Activated CD4-positive, alpha-beta memory T cell treated with anti-CD3 and anti-CD28 coated beads for 36 hours (primary cell): ENCODE measurements at places on chromosomes 7 and 10. TPM values are rescaled to one million over a fixed set of nuclear protein-coding genes. Genes with fewer than 3 reads are reported as not detected.

Gene ADAM8
- 165 TPM for total RNA-seq

Gene TMEM254
- 12.3 TPM for total RNA-seq

DNA sequence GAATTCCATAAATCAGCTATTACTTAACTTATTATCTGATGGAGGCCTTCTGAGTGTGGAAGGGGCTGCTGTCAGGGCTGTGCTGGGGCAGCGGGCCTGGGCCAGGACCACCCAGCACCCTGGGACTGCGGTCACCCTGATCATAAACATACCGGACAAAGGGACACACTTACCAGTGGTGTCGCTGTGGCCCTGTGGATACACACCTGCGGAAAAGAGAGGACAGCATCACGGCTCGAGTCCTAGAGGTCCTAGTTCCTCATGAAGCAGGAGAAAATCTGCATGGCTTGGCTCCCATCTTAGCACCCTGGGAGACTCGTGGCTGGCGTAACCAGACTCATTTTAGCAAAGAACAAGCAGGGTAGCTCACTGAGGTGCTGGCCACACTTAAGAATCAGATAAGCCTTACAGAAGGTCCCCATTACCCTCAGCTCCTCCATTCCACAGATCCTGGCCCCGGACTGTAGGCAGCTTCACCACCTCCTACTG is 17.7 kb downstream of the IL15RA start:
- no peaks in the 10 kb centered on the region for H3K27me3 ChIP-seq
- H3K36me3 ChIP-seq, result peaks cover 31% of the 10 kb centered on the region
- no peak overlapping the region for H3K27ac ChIP-seq

- H3K4me1 ChIP-seq, result no peaks in the 10 kb centered on the region
- no peak overlapping the region for H3K27ac ChIP-seq
- H3K36me3 ChIP-seq, result no peaks in the 10 kb centered on the region
- peak; percentile 9 for DNase-seq
Measured at GRCh38 chr7:20219446-20220292, 2.5 kb upstream of the MACC1 start.

Gene ARHGAP19
- total RNA-seq, result 54.2 TPM

Gene HTRA1
- total RNA-seq, result not detected

DNA sequence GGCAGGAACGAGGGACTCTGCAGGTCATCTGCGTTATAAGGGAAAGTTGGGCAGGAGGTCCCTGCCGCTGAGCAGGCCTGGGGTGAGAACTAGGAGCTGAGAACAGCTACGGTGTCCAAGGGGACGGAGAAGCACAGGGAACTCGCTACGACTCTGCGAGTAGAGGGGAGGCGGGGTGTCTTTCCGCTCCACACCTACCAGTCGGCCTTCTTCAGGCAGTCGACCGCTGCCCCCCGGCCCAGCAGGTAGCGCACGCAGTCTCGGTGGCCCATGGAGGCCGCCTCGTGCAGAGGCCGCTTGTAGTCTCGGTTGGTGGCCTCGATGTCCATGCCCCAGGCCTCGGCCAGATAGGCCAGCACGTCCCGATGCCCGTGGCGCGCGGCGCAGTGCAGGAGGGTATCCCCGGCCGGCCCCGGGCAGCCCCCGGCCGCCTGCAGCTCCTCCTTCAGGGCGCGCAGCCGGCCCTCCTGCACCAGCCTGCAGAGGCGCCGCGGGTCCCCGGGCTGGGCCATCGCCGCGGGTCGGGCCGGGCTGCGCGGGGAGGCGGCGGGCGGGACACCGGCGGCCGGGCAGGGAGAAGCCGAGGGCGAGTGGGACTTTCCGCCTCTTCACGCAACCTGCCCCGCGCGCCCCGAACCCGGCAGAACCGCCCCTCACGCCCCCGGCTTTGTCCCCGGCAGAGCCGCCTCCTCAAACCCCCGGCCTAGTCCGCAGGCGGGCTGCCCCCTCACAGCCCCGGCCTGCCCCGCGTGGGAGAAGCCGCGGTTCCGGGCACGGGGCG is 660 bp downstream of the ANKRD16 start:
- H3K36me3 ChIP-seq, result peaks cover 24% of the 10 kb centered on the region
- peaks cover 43% of the 10 kb centered on the region for H3K4me1 ChIP-seq
- H3K27ac ChIP-seq, result peak overlapping the region; percentile 29
- no peaks in the 10 kb centered on the region for H3K27me3 ChIP-seq
- H3K4me3 ChIP-seq, result peak overlapping the region; percentile 83

GRCh38 chr10:121188005-121188404 is 336.8 kb downstream of the WDR11 start:
- H3K4me3 ChIP-seq, result no peak overlapping the region
- H3K36me3 ChIP-seq, result no peaks in the 10 kb centered on the region
- no peak overlapping the region for H3K27ac ChIP-seq
- no peaks in the 10 kb centered on the region for H3K4me1 ChIP-seq

- no peak overlapping the region for H3K27ac ChIP-seq
- no peak for DNase-seq
- no peak overlapping the region for H3K4me3 ChIP-seq
- peaks cover 49% of the 10 kb centered on the region for H3K27me3 ChIP-seq
- peaks cover 11% of the 10 kb centered on the region for H3K4me1 ChIP-seq
Measured at GRCh38 chr10:69800109-69800508, 1.6 kb upstream of the COL13A1 start.

DNA sequence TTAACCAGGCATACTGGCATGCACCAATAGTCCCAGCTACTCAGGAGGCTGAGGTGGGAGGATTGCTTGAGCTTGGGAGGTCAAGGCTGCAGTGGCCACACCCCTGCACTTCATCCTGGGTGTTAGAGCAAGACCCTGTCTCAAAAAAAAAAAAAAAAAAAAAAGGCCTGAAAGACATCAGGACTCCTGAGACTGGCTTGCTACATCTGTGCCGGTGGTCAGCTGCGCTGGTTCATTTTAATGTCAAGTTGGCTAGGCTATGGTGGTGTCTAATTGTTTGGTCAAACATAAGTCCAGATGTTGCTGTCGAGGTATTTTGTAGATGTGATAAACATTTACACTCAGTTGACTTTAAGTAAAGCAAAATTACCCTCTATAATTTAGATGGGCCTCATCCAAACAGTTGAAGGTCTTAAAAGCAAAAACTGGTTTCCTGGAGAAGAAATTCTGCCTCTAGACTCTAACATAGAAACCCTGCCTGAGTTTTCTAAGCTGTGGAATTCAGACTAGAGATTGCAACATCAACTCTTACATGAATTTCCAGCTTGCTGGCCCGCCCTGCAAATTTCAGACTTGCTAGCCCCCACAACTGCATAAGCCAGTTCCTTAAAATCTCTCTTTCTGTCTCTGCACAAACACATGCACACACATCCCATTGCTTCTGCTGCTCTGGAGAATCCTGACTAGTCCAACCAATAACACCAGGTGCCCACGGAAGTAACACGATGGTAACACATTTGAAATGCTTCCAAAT is 18.2 kb downstream of the MYOF start:
- DNase-seq, result no peak
- no peak overlapping the region for H3K4me3 ChIP-seq
- peaks cover 41% of the 10 kb centered on the region for H3K4me1 ChIP-seq
- H3K27me3 ChIP-seq, result no peaks in the 10 kb centered on the region

GRCh38 chr10:1404323-1405260 is 332.7 kb downstream of the ADARB2 start:
- no peak for DNase-seq
- H3K27ac ChIP-seq, result no peak overlapping the region
- H3K4me3 ChIP-seq, result no peak overlapping the region

- H3K4me1 ChIP-seq, result peaks cover 88% of the 10 kb centered on the region
- no peak for DNase-seq
- H3K27me3 ChIP-seq, result no peaks in the 10 kb centered on the region
- peaks cover 5% of the 10 kb centered on the region for H3K36me3 ChIP-seq
- H3K4me3 ChIP-seq, result no peak overlapping the region
Measured at GRCh38 chr10:124652701-124653100, 91.5 kb downstream of the FAM53B start.

- H3K4me3 ChIP-seq, result no peak overlapping the region
- no peaks in the 10 kb centered on the region for H3K36me3 ChIP-seq
- no peak overlapping the region for H3K27ac ChIP-seq
- H3K4me1 ChIP-seq, result no peaks in the 10 kb centered on the region
- DNase-seq, result no peak
Measured at GRCh38 chr10:132796846-132797245, 10.9 kb upstream of the NKX6-2 start.

DNA sequence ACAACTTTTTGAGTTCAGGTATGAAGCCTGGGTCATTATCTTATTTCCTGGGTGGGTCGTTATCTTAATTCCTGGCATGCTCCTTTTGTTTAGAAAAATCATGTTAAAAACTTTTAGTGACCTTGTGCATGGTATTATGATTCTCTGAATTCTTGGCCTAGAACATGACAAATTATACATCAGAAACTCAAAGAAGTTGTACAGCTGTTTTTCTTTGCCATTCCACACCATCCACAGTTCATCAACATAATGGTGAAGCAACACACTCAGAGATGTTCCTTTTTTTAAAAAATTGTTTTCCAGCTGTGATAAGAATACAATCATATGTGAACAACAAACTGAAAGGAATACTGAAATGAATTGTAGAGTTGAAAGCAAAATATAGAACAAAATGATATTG is 149.2 kb upstream of the SEMA3D start:
- no peaks in the 10 kb centered on the region for H3K27me3 ChIP-seq
- DNase-seq, result no peak
- no peak overlapping the region for H3K27ac ChIP-seq
- H3K4me3 ChIP-seq, result no peak overlapping the region
- H3K4me1 ChIP-seq, result no peaks in the 10 kb centered on the region

DNA sequence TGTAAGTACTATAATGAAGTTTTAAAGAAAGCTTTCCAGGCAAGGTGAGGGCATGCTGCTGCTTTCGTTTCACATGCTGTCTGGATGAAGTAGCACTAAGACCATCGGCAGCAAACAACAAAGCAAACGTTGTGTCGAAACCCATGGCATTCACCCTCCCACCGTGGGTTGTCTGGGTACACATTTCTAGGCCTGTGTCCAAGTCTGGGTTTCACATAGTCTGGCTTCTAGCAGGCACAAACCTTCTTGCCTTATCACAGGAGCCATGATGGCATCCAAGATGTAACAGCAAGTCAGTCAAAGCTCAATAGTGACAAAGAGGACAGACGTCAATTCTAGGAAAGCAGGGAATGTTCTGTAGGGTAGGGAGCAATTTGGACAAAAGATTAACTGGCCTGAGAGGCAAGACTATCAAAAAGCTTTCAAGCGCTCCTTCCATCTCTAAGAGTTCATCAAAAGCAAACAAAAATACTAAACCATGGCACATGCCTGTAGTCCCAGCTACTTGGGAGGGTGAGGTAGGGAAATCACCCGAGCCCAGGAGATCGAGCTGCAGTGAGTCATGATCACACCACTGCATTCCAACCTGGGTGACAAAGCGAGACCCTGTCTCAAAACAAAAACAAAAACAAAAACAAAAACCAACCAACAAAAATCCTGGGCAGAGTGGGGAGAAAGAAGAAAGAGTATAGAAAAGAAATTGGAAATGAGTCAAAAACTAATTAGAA is 42.7 kb downstream of the PAXIP1 start:
- DNase-seq, result no peak
- H3K4me1 ChIP-seq, result no peaks in the 10 kb centered on the region
- peaks cover 58% of the 10 kb centered on the region for H3K36me3 ChIP-seq

GRCh38 chr10:133474665-133475424 is 21.1 kb downstream of the SCART1 start:
- peaks cover 2% of the 10 kb centered on the region for H3K36me3 ChIP-seq
- H3K4me3 ChIP-seq, result no peak overlapping the region
- no peak for DNase-seq
- peak overlapping the region; percentile 74 for H3K27ac ChIP-seq
- peaks cover 28% of the 10 kb centered on the region for H3K4me1 ChIP-seq

GRCh38 chr7:124764051-124764846 is 1.3 kb downstream of the GPR37 start:
- H3K27me3 ChIP-seq, result peaks cover 47% of the 10 kb centered on the region
- H3K4me3 ChIP-seq, result peak overlapping the region; percentile 65
- no peaks in the 10 kb centered on the region for H3K36me3 ChIP-seq
- peaks cover 14% of the 10 kb centered on the region for H3K4me1 ChIP-seq
- DNase-seq, result no peak

Gene SMIM30
- 37.5 TPM for total RNA-seq

Gene MYO1G
- total RNA-seq, result 429 TPM

Gene PPP1R9A
- total RNA-seq, result not detected

DNA sequence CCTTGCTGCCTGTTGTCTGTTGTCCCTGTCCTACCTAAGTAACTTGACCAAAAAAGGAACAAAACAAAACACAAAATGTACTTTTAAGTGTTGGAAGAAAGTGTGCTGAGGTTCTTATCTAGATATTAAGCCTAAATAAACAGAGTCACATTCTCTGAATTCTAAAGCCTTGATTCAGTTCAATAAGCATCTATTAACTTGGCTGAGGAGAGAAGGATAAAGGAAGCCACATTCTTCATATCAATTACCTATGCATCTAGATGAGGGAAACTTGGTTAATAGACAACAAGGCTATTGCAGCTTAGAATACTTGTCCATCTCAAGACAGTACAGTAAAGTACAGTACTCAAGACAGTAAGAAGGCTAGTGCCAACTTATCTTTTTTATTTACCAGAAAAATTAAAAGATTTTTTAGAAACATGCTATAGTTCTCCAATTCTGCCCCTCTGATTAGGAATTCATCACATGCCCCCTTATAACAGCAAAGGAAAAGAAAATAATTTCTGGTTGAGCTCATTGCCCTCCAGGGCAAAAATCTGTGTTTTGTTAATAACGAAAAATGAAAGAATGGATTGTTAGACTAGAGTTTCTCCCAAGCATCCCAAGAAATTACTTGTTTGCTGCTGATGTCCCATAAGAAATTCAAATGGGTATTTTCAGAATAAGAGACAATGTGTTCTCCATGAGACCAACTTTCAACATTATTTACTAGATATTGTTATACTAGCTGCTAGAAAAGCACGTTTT is 546.5 kb upstream of the SEMA3D start:
- no peaks in the 10 kb centered on the region for H3K27me3 ChIP-seq
- no peak overlapping the region for H3K27ac ChIP-seq
- no peak overlapping the region for H3K4me3 ChIP-seq
- no peaks in the 10 kb centered on the region for H3K36me3 ChIP-seq
- no peaks in the 10 kb centered on the region for H3K4me1 ChIP-seq

DNA sequence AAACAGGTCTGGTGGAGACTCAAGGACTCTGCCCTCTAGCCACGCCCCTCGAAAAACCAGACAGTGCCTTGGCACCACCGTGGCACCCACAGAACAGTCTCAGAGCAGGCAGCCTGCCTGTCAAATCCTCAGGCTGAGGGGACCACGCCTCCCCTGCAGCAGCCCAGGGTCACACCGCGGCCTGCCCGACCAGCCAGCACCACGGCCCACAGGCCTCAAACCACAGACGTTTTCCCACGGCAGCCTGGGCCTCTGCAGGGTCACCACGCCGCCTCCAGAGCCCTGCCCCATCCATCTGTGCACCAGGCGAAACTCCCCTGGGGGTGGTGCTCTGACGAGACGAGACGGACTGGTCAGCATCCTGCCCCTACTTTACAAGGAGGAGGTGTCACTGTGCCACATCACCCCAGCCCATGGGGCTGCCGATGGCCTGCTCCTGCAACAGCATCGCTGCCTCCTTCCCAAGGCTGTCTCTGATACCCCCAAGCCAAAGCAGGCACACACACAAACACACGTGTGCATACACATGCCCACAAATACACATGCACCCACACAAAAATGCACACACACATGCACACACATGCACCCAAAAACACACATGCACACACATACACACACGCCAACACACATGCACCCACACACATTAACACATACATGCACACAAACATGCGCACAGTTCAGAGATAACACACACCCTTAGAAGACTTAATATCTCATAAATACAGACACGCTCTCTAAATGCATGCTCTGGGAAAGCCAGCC is 24.6 kb downstream of the PAPOLB start:
- H3K4me3 ChIP-seq, result no peak overlapping the region
- no peaks in the 10 kb centered on the region for H3K4me1 ChIP-seq
- no peak overlapping the region for H3K27ac ChIP-seq

Gene TFPI2
- total RNA-seq, result not detected

GRCh38 chr7:20194343-20194995 is 22.7 kb downstream of the MACC1 start:
- H3K4me3 ChIP-seq, result no peak overlapping the region
- no peaks in the 10 kb centered on the region for H3K36me3 ChIP-seq
- H3K4me1 ChIP-seq, result no peaks in the 10 kb centered on the region
